Activated CD8-positive, alpha-beta memory T cell treated with anti-CD3 and anti-CD28 coated beads for 24 hours (primary cell): ENCODE measurements at places on chromosomes 1 and 21.
A peak's percentile ranks its signal among the peaks of the same experiment; 100 is the strongest.

- DNase-seq = no peak
Observed at GRCh38 chr1:20164694-20165202, 21.1 kb upstream of the UBXN10 start.

- peak; percentile 93 for DNase-seq
Observed at GRCh38 chr1:109483672-109484518, at the start of gene ATXN7L2. TSS of gene ATXN7L2 (plus strand) at chr1:109483905. CDS start at chr1:109483954, 49 bp downstream.

GRCh38 chr1:182653986-182654385, 30.4 kb downstream of the RGS8 start:
- no peak for DNase-seq

- no peak for DNase-seq
Observed at GRCh38 chr1:46411601-46412341, 17.7 kb downstream of the FAAH start.

GRCh38 chr1:44559330-44559729, 115.0 kb downstream of the TMEM53 start:
- no peak for DNase-seq

DNA sequence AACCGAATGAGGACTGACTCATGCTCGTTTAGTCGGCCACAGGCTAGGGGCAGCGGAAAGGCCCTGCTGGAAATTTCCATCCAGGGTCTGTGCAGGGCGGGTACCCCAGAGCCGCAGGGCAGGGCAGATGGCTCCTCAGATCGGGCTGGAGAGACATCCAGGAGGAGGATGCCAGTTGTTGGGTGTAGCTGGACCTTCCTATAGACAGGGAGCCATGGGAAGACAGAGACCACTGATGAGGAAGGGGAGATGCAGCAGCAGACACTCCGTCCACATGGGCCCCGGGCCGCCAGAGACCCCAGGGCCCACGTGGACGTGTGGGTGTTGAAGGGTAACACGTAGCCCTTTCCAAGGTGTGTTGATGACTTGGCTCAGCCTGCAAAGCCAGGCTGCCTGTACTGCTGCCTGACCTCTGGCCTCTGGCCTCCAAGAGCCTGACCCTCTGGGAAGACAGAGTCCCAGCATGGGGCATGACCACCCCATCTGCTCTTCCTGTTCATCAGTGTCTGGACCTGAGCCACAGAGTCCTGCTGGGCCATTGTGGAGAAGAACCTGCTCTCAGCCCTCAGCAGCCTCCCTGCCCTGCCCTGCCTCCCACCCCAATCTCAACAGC, 4.8 kb downstream of the GNG4 start:
- DNase-seq = peak; percentile 51

GRCh38 chr1:61090546-61091202, 8.3 kb downstream of the NFIA start:
- no peak for DNase-seq

DNA sequence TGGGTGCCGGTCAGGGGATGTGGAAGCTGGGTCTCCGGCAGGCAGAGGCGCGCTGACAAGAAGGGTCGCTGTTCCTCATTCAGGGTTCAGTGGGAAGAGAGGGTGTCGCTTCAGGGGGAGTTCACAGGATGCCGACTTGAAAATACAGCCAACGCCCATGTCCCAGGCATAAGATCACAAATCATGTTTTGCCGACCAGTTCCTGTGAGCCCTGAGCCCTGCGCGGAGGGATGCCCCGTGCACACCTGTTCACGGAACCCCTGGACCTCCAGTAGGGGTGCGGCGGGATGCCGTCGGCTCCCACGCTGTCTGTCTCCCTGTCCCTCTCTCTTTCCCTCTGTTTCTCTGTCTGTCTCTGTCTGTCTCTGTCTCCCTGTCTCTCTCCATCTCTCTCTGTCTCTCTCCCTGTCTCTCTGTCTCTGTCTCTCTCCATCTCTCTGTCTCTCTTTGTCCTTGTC, 26.8 kb downstream of the TP73 start:
- DNase-seq = no peak

- DNase-seq = no peak
Observed at GRCh38 chr21:31117128-31117916, 79.0 kb upstream of the KRTAP19-8 start.

- DNase-seq = no peak
Observed at GRCh38 chr1:230425252-230426091, 660 bp downstream of the PGBD5 start.

GRCh38 chr1:210021145-210021860, 83.3 kb downstream of the SYT14 start:
- DNase-seq = no peak

DNA sequence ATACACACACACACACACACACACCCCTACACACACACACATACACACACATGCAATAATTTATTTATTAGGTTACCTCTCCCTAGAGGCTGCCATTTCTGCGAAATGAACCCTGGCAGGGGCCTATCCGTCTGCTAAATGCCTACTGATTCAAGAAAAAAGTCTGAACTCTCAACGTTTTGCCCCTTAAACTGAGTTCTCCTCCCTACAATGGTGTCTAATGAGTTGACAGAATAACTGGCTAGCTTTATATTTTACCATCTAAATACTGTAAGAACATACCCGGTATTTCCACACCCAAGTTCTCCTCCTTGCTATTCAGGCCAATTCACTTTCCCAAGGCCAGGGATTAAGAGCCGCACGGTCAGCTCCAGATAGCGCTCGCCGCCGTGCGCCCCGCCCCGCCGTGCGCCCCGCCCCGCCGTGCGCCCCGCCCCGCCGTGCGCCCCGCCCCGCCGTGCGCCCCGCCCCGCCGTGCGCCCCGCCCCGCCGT, 339 bp upstream of the RNPC3 start:
- no peak for DNase-seq

DNA sequence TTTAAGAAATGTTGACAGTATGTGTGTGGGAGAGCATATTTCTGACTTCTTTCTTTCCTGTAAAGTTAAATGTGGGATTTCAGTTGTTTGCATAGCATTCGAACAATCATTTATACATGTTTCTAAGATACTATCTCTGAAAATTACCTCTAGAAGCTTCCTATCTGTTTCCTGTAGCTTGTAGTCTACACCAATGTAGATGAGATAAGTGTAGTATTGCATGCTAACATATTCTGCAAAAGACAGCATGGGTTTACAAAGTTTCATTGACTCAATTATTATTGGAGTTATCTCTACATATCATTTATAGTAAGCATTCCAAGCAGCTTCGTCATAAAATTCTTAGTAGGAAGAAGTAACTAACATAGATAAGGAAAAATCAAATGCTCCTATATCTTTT, 98.9 kb upstream of the DPYD start:
- DNase-seq = no peak

DNA sequence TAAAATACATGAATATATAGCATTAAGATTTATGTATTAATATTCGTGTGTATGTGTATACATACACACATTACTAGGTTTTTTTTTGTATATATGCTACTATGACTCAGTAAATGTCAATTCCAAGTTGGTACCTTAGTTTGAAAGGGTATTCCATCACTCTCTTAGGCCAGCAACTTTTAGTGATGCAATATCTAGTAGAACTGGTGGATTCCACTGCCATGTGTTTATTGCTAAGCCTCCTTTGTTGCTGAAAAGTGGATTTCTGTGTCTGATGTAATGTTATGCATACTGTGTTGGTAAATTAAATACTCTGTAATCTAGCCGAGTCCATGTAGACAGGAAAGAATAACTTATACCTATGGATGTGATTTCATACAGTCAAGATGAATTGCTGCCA, 16.9 kb upstream of the COL11A1 start:
- no peak for DNase-seq

- DNase-seq = peak; percentile 88
Observed at GRCh38 chr1:160070243-160071163, 543 bp upstream of the KCNJ10 start.

- DNase-seq = no peak
Observed at GRCh38 chr1:113903501-113904292, 902 bp downstream of the AP4B1 start.

GRCh38 chr1:197363855-197364254, 95.8 kb downstream of the CRB1 start:
- no peak for DNase-seq

DNA sequence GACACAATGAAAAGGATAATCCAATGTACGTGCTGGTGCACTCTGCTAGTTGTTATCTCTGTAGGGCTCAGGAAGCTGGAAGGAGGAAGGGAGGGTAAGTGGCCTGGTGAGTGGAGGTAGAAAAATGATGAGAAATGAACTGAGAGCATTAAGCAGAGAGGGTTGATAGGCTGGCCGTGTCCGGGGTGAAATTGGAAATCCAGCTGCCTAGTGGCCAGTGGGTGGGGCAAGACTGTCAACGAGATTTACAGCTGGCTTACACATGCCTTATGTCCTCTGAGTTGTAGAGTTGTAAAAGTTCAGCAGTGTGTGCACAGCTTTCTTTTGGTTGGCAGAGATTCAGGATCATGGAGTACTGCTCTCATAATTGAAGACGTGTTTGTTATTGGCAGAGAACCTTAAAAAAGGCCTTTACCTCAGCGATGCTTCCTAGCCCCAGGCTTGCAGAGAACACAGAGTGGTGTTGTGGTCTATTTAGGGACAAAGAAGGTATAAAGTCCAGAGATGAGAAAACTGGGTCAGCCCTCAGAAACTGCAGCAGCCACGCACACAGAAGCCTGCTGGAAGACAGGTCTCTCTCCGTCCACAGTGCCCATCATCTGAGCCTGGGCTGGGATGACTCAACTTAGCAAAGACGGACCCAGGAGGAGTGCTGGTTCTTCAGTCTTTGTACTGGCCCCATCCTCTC, 132.4 kb downstream of the EDEM3 start:
- no peak for DNase-seq

- no peak for DNase-seq
Observed at GRCh38 chr1:101474039-101474665, 237.3 kb downstream of the S1PR1 start.

DNA sequence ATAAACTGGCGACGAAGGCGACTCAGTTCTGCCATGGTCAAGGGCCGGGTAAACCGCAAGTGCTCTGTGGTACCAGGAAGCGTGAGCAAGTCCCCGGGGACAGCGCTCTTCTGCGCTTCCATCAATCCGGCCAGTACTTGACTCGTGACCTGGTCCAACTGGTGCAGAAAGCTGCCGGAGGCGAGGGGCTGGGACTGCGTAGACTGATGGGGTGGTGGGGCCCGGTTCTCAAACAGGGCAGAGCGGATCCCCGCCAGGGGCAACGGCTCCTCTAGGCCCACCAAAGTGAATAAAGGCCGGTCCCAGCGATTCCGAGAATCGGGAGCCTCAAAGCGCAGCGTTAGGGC, 852 bp downstream of the KTI12 start:
- no peak for DNase-seq

DNA sequence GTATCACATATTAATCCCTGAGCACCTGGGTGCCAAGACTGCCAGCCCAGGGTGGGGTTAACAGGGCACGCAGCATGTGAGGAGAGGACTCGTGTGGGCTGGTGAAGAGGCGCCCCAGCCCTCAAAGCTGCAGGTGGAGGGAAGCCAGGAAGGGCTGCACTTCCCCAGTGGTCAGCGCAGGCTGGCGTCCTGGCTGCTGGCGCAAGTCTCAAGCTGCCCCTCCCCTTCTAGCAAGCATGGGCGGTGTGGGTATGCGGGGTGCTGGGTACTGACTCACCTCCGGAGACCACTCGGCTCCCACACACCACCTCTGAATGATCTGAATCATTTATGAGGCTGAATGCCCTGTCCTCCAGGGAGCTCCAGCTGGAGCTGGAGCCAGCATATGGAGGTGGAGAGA, 44.0 kb downstream of the EIF2D start:
- no peak for DNase-seq

- DNase-seq = no peak
Observed at GRCh38 chr1:244084763-244085162, 33.7 kb downstream of the ZBTB18 start.

GRCh38 chr1:246280551-246280950, 226.5 kb downstream of the SMYD3 start:
- DNase-seq = no peak

- DNase-seq = no peak
Observed at GRCh38 chr1:160540859-160541233, 17.8 kb upstream of the SLAMF6 start.

- DNase-seq = no peak
Observed at GRCh38 chr1:198495631-198496030, 44.8 kb downstream of the ATP6V1G3 start.

DNA sequence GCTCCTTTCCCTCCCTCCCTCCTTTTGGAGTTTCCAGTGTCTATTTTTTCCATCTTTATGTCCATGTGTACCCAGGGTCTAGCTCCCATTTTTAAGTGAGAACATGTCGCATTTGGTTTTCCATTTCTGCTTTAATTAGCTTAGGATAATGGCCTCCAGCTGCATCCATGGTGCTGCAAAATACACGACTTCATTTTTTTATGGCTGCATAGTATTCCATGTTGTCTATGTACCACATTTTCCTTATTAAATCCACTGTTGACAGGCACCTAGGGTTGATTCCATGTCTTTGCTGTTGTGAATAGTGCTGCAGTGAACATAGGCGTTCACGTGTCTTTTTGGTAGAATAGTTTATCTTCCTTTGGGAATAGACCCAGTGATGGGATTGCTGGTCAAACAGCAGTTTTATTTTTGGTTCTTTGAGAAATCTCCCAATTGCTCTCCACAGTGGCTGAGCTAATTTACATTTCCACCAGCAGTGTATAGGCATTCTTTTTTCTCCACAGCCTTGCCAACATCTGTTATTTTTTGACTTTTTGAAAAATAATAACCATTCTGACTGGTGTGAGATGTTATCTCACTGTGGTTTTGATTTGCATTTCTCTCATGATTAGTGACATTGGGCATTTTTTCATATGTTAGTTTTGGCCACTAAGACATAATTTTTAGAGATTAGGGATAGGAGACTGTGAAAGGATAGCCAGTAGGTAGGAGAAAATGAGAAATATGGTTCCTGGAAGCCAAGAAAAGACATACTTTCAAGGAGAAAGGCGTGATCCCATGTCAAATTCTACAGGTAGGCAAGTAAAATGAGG, 50.4 kb downstream of the ADAMTS1 start:
- DNase-seq = no peak

GRCh38 chr21:38503583-38503982, 5.3 kb upstream of the ERG start:
- DNase-seq = no peak

DNA sequence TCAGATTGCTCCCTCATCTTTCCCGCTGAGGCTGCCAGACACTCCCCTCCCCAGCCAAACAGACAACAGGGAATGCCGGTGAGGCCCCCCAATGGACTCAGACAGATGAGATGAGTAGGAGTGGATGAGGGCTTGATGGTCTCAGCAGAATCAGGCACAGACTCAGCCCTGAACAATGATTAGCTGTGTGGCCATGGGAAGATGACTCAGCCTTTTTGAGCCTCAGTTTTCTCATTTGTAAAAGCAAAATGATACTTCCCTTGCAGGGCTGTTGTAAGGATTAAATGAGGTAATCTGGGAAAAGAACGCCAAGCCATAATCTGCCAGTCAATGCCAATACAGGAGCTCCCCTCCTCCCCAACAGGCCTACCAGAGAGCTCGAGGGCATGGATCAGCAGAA, 12.4 kb downstream of the C1orf198 start:
- no peak for DNase-seq

- peak; percentile 53 for DNase-seq
Observed at GRCh38 chr1:25645637-25646400, 29.2 kb downstream of the MAN1C1 start.
